ENCODE measurements at places on chromosomes 12 and 14.

DNA sequence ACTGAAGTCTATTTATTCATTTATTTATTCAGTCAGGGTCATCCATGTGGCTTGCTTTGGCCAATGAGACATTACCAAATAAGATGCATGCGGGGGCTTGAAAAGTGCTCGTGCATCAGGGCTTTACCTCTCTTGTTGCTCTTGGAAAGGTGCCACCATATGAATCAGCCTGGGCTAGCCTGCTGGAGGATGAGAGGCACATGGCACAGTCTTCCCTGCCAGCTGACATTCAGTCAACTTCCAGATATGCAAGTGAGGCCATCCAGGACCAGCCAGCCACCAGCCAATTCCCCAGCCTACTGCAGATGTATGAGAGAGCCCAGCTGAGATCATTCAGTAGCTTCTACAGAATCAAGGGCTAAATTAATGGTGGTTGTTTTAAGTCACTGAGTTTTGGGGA, 105.2 kb upstream of the RPH3A start:
- DNase-seq = no peak

GRCh38 chr14:57634335-57634734, 140.7 kb upstream of the CCDC198 start:
- no peak for DNase-seq

DNA sequence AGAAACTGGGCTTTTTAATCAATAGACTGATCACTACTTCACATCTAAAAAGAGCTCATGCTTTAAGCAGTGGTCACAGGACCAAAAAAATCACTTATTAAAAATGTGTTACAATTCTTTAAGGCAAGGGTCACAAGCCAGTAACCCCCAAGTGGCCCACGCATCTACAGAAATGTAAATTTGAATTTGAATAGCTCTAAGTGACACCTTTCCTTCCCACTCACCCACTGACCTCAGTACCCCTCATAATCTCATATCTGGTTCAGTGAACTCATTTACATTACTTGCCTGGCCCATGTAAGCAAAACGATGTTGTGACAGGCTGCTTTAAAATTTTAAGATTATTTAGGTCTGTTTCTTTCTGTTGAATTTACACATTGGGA, 27.4 kb downstream of the NELL2 start:
- DNase-seq = no peak

DNA sequence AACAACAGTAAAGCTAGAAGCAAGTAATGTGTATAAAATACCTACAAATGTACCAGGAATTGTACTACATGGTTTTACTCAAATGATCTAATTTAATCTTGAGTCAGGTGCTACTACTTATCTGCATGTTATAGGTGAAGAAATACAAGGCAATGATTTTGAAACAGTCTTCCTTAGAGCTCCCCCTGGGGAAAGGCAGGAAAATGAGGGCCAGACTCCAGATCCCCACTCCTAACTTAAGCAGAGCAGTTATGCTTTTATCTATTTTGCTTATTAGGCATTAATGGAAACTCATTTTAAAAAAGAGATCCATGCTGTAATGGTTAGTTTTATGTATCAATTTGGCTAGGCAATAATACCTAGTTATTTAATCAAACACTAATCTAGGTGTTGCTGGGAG, 109.3 kb upstream of the CPSF6 start:
- no peak for DNase-seq

GRCh38 chr12:25469368-25469767, 83.7 kb downstream of the LMNTD1 start:
- DNase-seq = no peak

DNA sequence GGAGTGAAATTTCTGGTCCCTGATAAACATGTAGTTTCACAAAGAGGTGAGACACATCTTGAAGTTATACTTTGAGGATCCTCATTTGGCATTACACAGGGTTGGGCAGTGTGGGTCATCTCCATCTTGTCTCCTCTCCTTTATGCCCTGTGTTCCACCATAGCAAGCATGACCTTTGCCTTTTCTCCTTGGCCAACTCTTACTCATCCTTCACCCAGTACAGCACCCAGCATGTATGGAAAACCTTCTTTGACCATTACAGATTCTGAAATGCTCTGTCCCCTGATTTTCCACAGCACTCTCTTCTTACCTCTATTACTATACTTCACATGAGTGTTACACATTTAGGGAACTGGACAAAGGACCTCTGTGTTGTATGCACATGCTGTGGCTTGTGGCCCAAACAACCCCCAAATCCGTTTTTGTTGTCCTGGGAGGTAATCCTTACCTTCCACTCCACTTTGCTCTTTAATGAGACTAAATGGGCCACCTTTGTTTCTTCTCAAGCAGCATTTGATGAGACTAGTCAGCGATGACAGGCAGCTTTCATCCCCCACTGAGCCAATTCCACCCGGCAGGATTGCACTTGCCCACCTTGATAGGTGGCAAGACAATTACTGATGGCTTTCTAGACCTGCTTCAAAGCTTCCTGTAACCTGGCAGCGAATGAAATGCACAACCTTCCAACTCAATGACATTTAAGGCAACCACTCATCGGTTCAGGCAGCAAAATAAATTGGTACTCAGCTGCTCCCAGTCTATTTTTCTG, 163.5 kb downstream of the MON2 start:
- DNase-seq = no peak

DNA sequence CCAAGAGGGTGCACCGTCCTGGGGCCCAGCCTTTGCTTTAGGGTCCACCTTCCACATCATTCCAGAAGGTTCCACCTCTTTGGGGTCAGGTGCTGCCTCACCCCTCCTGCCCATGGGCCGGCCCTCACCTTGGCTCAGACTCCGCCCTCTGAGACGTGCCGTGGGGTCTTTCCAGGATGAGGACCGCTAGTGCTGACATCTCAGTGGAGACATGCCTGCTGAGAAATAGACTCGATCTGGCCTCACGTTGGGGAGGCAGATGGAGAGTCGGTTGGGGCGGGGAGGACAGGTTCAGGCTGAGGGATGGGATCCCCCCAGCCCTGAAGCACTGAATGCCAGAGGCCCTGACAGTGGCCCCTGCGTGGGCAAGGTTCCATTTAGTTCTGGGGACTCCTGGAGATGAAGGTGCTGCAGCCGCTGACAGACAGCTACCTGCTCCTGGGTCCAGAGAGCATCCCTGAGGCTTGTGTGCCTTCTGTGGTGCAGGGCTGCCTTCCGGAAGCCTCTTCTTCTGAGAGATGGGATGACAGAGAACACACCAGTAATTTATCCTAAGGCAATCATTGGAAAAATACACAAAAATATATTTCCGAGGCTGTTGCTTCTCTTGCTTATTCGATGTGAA, 185.3 kb downstream of the KIF26A start:
- no peak for DNase-seq

GRCh38 chr14:99718811-99719192, 34.7 kb downstream of the CYP46A1 start:
- DNase-seq = no peak

DNA sequence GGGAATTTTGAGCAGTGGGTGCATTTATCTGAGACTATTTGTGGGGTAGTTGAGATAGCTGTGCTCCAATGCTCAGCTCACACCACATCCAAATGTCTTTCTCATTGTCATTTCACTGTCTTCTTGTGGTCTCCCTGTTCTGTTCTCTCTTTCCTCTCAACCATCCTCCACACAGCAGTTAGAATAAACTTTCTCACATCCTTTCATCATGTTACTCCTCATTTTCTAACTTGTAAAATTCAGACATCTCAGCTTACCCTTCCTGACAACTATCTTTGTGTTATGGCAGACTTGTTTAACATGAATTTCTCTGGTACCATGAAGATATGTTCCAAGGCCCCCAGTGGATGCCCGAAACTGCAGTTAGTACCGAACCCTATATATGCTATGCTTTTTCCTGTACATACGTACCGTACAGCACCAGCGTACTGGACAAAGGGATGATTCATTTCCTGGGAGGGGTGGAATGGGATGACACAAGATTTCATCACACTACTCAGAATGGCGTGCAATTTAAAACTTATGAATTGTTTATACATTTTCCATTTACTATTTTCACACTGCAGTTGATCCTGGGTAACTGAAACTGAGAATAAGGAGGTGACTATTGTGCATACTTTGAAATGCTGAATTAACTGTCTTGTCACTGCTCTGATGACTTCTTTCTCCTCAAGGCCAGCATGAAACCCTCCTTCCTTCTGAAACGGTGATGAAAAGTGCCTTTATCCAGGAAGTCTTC, 177.1 kb upstream of the SLC38A2 start:
- no peak for DNase-seq

GRCh38 chr12:88574278-88574677, 6.0 kb downstream of the KITLG start:
- DNase-seq = no peak

GRCh38 chr14:102892651-102893050, 29.8 kb upstream of the AMN start:
- no peak for DNase-seq

- no peak for DNase-seq
Observed at GRCh38 chr12:92769124-92769901, 66.5 kb downstream of the PLEKHG7 start.

GRCh38 chr14:91219517-91220389, 24.8 kb downstream of the GPR68 start:
- DNase-seq = no peak

GRCh38 chr12:109121346-109121880, 5.0 kb downstream of the ACACB start:
- no peak for DNase-seq

DNA sequence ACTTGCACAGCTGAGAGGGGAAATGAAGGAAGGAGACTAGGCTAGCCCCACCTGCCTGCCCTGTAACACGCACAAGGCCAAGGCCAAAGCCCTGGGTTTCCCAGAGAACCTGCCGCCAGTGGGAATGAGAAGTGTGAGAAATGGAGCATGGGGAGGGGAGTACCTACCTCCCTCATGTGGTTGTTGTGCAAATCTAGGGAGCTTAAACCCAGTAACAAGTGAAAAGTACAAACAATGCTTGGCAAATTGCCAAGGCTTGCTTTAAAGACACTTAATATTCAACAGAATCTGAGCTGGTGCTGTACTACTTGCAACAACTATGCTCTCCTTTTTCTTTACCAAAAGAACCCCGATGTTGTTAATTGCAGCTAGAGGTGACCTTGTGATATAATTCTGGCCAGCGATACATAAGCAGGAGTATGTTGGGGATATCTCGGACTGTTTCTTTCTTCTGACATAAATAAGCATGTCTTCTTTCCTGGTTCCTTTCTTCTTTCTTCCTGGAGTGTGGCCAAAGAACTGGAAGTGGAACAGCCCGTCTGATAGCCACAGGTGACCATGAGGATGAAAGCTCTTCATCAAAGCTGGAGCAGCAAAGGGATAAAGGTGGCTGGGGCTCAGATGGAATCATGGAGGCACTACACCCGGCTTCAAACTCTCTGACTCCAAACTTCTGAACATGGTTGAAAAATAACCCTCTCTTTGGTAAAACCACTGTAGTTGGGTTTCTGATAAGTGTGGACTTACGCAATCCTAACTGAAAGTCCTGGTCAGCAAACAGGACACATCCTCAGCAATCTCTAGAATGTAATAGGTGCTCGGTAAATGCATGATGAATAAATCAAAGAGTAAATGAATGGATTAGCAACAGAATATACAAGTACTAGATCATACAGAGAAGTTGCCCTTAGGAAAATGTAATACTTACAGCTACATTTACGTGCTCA, 207.9 kb downstream of the NUAK1 start:
- no peak for DNase-seq

- no peak for DNase-seq
Observed at GRCh38 chr14:93040982-93041381, 74.7 kb downstream of the ITPK1 start.

- no peak for DNase-seq
Observed at GRCh38 chr12:79689061-79689476, 1.7 kb downstream of the PAWR start.

- no peak for DNase-seq
Observed at GRCh38 chr12:79327465-79327864, 363.3 kb downstream of the PAWR start.

- no peak for DNase-seq
Observed at GRCh38 chr12:116325336-116325664, 47.8 kb upstream of the MED13L start.

DNA sequence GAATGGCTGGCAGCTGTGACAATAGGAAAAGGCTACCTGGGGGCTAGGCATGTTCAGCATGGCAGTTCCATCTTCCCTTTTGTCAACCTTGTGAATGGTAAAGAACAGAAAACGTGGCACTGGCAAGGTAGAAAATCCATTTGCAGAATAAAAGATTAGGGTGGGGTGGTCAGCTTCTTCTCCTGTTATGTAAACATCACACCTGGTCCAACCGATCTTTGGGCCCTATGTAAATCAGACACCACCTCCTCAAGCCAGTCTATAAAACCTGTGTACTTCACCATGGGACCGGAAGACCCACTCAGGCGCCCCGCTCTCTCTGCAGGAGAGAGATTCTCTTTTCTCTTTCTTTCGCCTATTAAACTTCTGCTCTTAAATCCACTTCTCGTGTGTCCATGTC, 19.6 kb upstream of the TMEM30B start:
- no peak for DNase-seq
